ENCODE measurements at places on chromosomes 2 and 18. TPM values are rescaled to one million over a fixed set of nuclear protein-coding genes. Genes with fewer than 3 reads are reported as not detected.

Gene CREG2
- not detected for total RNA-seq

GRCh38 chr18:7772951-7773350, 205.8 kb downstream of the PTPRM start:
- no peak for DNase-seq

Gene MATN3
- total RNA-seq = 1.8 TPM

GRCh38 chr18:44988821-44989587, 308.3 kb downstream of the SETBP1 start:
- DNase-seq = no peak

DNA sequence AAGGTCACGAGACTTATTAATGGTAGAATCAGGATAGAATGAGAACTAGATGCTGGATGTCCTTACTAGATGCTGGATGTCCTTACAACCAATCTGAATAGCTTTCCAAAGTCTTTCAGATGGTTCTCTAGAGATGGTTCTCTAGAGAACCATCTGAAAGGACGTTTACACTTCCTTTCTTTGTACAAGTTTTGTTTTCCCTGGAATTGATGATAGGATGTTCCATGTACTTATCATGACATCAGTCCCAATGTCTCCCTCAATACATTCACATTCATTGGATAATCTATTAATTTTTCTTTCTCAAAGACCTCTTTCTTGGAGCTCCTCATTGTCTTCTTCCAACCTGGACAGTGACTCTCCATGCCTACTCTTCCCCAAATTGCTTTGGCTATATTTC, 28.2 kb upstream of the RUFY4 start:
- DNase-seq = no peak

- no peak for DNase-seq
Measured at GRCh38 chr2:161306919-161307318, 1.3 kb upstream of the PSMD14 start.

Gene ALLC
- total RNA-seq = 1.1 TPM

GRCh38 chr2:44397447-44398175, 35.9 kb downstream of the CAMKMT start:
- no peak for DNase-seq

Gene CASP8
- total RNA-seq = 14.6 TPM

DNA sequence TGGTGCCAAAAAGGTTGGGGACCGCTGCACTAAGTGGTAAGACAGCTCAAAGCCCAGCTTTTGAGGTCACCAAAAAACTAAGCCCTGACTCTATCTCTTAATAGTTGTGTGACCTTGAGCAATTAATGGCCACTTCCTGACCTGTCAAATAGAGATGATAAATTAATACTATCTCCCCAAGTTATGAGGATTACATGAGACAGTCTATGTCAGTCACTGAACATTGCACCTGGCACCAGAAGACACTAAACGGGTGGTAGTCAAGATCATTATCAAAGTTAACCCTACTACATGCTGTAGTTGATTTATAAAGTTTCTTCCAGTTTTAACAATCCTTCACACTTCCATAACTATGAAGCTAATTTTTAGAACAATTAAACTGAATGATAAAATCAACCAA, 36.5 kb downstream of the STPG4 start:
- no peak for DNase-seq

DNA sequence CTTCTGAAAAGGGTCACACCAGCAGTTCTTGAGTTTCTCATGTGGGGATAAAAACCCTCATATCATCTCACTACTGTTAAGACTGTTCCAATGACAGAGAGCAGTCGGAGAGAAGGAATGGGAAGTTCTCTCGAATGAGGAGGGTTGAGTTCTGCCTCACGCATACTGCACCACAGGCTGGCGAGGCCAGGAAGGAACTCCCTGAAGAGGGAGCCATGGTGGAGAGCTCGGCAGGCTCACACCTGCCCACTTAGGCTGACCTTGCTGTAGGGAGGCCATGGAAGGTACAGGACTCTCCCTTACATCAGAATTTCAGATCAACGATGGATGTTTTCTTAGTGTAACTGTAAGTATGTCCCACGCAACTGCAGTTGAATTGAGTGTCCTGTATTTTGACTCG, 64.6 kb downstream of the RALBP1 start:
- DNase-seq = no peak

Gene HNRNPA3
- total RNA-seq = 98.4 TPM

Data from thoracic aorta (tissue), 2 donors.